ENCODE measurements at places on chromosomes 5 and 9.

GRCh38 chr9:15211815-15212495 lies 95.1 kb downstream of the TTC39B start:
- DNase-seq = no peak

DNA sequence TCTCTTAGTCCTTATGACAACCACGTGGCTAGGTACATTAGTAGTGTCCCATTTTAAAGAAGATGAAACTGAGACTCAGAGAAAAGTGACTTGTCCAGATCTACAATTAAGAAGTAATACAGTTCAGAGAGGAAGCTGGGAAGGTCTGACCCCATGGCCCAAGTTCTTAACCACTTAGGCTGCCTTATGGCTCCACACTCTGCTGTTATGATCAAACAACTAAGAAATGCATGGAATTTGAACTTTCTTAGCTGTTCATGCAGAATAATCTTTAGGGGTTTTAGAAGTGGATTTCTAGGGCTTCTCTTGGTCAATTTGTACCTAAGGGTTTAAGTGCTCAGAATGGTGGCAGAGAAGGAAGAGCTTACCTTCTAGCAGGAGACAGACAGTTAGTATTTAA lies 128.0 kb upstream of the MSX2 start:
- no peak for DNase-seq

DNA sequence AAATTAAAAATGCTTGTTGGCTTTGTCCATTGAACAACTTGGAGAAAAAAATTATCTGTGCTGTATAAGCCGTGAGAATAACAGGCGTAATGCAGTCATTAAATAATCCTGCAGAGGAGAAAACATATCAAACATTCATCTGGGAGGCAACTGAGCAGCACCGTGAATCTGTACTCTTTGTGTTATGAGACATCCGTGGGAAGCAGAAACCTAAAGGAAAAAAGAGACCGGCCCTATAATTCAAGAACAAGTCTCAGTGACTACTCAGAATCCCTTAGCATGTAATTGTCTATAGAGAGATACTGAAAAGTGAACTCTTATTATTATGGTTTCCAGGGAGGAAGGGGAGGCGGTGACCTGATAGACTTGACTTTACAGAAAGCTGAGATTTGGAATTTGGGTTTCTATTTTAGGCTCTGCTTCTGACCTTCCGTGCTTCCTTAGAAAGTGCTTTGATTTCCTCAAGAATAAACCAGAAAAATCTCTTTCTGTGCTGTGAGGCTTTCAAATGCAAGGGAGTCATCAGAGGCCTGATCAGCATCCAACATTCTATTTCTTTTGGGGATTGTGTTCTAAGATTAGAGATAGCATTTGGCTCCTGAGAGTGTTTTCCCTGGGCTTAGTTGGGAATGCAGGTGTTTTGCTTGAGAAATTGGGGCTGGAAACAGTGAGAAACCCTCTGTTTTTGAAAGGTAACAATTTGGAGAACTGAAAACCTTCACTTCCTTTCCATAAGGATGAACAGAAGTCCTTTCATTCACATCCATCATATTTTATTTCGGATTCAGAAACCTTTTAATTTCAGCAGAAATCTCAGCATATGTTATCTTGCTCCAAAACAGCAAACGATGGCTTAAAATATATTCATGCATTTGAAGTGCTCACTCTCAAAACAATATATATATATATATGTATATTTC lies 296.7 kb downstream of the CSNK1G3 start:
- no peak for DNase-seq

DNA sequence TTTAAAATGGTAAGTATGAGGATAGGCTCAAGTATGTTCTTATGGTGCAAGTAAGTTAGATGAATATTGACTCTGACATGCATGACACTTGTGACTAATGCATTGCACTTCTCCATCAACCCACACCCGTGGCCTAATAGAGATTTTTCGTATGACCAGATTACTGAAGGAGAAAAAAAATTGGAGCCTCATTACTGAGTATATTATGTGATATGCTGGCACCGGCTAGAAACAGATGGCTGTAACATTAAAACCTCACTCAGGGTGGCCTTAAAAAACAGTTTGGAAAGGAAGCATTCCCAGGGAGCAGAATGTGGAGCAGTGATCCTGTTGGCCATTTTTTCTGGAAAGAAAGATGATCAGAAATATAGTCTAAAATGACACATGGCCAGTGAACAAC lies 766.4 kb downstream of the PRELID2 start:
- no peak for DNase-seq

- no peak for DNase-seq
Observed at GRCh38 chr5:111502956-111503355, 9.4 kb downstream of the STARD4 start.

DNA sequence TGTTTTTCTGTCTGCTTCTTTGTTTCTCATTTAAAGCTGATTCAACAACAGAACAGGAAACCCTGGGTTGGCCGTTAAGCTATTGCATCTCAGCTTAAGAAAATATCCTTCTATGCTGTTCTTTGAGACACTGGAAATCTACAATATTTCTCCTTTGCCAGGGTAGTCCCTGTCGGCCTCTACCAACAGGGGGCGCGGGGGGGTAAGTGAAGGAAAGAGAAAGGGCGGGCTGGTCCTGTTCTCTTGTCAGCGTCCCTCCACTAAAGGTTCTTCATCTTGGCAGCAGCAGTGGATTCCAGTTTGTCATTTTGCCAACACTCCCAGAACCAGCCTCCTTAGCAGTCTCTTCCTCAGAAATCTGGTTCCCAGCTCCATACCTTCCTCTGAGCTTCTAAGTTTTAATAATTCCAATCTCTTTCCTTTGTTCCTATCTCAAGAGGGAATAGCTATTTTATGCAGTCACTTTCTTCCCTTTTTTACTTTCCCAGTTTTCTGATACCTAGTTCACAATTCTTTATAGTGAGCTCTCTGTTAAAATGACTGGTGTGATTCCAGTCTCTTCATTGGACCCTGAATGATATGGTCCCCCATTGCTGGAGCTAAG lies 222.3 kb downstream of the GLIS3 start:
- DNase-seq = peak; percentile 37

GRCh38 chr5:147576646-147577535 lies 67.0 kb upstream of the DPYSL3 start:
- no peak for DNase-seq

GRCh38 chr9:112091810-112092209 lies 83.3 kb downstream of the SUSD1 start:
- DNase-seq = peak; percentile 57

DNA sequence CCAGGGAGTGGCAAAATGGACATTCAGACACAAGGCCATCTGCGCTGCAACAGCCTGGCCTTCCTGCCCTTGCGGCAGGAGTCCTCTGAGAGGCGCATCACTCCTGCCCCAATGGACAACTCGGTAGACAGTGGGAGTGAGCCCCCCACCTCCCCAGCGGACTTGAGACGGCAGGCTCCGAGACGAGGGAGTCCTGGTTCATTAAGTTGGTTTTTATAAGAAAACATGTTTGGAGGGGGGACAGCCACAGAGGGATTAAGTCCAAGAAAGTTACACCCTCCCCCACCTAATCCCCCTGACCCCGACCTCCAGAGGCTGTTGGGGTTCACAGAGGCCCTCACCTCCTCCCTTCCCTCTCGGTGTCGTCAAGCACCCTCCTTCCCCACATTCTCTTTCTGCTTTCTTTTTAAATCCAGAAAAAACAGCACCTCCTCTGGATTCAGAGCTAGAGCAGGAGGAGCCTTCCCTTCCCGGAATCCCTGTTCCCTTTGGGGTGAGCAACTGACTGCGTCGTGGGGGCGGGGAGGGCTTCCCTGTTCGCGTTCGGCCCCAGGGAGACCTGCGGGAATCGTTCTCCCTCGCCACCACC lies 1.8 kb upstream of the EGR1 start:
- no peak for DNase-seq

DNA sequence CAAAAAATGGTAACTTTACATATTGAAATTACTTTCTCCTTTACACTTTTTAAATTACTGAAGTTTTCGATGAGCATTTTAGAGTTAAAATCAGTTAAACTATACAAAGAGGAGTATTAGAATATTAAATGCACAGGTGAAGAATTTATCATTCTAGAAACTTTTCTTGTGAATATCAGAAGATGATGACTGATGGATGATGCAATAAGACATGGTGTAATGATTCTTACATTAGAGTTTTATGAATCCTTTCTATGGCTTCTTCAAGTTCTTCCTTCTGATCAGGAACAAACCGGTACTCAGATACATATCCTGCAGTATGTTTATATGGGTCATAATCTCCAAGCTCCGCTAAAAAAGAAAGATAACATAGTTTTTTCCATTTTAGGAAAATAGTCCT lies 154.4 kb downstream of the EPB41L4A start:
- DNase-seq = no peak

DNA sequence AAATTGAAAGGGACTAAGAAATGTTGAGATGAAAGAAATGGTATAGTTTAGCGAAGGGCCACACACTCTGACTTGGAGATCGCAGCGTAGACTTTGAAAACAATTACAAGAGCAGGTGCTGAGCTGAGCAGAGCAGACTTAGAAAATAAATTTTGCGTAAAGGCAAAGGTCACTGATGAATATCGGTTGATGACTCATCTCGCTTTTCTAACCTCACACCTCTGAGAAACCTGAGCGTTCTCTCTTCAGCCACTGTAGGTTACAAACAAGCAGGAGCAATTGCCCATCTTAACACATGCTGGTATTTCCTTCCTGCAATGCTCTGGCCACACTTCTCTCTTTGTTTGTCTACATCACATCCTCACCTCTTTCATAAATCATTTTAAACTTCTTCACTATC lies 190.6 kb upstream of the C9orf72 start:
- DNase-seq = no peak

DNA sequence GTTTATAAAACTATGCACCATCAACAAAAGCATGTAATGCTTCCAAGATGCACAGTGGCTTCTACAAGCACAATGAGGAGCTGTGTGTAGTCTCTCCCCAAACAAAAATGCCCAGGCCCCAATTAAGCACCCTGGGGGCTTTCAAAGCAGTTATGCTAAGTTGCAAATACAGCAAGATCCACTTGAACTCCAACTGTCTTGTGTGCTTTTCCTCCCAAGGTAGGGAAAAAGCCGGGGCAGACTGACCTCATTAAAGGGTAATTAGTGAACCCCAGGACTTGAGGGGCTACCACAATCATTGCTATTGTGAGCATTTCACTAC lies 13.1 kb downstream of the ZNF608 start:
- no peak for DNase-seq

- peak; percentile 32 for DNase-seq
Observed at GRCh38 chr5:74619308-74619707, 21.2 kb downstream of the ENC1 start.

- no peak for DNase-seq
Observed at GRCh38 chr9:16001856-16002255, 449.0 kb downstream of the CCDC171 start.

DNA sequence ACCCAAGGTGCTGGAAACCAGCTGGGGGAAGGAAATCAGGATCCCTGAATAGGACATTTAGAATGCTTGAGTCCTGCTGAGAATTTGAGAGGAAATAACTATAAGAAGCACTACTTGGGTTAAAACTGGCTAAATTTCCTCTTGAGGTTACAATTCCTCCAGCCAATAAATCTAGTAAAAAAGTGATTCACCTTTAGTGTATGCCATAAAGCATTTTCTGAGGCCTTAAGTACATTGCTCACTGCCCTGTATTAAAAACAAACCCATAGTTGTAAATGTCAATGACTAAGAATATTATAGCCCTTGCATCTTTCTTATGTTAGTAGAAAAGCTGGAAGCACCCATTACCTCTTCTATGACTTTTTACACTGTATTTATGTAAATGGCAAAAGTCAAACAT lies 634.7 kb upstream of the ARRDC3 start:
- DNase-seq = no peak

DNA sequence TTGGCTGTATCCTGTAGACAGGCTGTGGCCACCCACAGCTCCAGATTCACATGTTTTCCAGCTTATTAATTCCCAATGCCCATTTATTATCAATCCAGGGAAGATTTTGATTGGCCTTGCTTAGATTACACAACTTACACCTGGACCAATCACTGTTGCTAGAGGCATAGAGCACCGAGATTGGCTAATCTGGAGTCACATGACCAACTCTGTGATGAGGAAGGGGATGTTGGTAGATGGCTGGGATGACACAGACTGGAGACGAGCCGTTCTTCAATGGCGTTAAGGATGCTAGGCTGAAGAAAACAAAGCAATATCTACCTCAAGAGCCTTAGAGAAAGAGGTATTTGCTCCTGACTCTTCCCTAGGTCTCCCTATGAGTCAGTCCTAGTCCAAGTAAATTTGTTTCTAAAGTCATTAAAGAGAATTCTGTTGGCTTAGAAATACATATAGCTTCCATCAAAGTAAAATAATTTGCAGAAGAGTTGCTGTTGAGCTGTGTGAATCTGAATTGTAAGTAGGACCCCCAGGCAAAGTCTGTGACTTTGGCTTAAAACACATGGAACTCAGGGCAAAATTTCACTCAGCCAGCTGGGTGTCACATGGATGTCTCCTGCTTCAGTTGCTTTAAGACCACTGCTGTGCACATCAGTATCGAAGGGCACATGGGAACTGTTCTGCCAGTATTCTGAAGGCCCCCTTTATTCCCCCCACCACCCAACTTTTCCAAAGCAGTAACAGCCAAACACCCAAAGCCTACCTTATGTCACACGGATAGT lies 326.4 kb upstream of the KLF4 start:
- no peak for DNase-seq

DNA sequence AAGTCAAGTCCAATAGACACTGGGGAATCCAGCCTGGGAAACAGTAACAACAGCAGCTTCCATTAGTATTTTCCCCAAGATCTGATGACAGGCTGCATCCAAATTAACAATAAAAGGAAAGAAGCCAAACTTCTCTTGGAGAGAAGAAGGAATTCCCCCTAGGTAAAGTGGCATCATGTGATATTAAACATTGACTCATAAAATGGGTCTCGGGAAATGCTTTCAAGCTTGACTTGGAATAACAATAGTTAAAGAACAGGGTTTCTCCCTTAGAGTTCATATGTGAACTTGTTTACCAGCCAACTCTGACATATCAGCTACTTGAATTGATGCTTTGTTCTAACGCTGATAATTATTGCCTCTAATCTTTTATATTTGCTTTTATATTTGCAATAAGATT lies 45.4 kb downstream of the ENTREP1 start:
- DNase-seq = no peak

- DNase-seq = no peak
Observed at GRCh38 chr9:98825414-98825813, 17.9 kb downstream of the GALNT12 start.

DNA sequence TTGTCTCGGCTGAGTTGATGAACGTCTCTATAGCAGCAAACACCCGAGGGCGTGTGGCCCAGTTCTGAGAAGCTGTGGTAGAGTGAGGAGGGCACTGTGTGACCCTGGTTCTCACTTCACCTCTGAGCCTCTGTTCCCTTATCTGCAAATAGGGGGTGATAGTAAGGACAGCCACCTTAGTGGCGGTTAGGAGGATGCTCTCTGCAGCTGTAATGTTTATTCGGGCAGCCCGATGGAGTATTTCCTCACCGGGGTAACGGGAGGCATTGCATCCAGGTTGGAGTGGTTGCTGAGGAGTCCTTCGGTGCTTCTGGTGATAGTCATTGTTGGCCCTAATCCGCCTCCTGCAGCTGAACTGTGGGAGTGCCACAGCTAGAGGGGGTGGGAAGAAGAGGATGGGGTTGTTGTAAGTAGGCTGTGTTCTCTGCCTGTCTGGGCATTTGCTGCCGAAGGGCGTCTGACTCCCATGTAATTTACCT lies 13.9 kb downstream of the PRRC2B start:
- peak; percentile 81 for DNase-seq

Measured in globus pallidus (tissue), 1 donor.